ENCODE measurements at places on chromosomes 2 and 18.

- DNase-seq: no peak
Observed at GRCh38 chr2:112162956-112163355, 24.8 kb downstream of the FBLN7 start.

GRCh38 chr2:74653589-74653984 lies 460 bp upstream of the SEMA4F start:
- no peak for DNase-seq

- no peak for DNase-seq
Observed at GRCh38 chr2:134634054-134634753, 84.6 kb downstream of the TMEM163 start.

DNA sequence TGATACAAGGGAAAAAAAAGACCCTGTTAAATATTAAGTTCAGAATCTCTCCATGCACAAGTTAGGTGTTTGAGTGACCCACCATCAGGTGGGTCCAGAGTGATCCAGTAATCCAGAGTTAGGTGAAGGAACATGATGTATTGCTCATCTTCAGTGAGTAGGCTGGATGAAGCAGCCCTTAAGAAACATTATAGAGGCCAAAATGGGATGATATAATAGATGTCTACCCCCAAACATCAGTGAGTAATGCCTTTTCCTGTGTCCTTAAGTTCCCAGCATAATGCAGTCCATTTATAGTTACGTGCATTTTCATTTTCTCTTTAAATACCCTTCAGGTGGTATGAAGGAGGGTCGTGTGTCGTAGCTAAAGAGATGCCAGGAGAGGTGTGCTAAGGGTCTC lies 89.6 kb downstream of the MAP4K4 start:
- DNase-seq: no peak

GRCh38 chr2:61529944-61530735 lies 8.0 kb downstream of the XPO1 start:
- DNase-seq: no peak

GRCh38 chr18:46211816-46212215 lies 107.6 kb downstream of the HAUS1 start:
- DNase-seq: no peak

DNA sequence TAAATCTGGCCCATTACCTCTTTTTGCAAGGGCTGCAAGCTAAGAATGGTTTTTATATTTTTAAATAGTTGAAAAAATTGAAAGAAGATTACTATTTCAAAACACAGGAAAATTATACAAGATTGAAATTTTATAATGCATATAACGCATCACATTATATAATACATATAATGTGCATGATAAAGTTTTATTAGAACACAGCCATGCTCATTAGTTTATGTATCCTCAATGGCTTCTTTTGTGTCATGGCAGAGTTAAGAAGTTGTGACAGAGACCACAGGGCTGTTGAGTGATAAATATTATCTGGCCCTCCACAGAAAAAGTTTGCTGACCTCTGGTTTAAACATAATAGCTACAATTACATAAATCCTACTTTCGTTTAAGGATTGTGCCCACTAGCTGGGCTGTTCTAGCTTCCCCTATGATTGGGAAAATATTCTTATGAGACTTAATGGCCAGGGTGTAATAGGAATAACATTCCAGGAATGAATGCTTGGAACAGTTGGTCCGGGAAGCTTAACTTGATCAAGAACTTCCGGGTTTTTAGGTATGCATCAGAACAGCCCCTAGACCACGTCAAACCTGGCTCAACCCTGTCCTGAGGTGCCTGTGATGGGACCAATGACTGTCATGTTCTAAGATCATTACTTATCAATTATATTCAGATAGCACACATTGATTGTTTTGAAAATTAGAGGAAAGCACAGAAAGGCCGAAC lies 98.7 kb upstream of the LPIN2 start:
- DNase-seq: no peak

- DNase-seq: no peak
Observed at GRCh38 chr18:55119016-55119415, 159.8 kb upstream of the CCDC68 start.

DNA sequence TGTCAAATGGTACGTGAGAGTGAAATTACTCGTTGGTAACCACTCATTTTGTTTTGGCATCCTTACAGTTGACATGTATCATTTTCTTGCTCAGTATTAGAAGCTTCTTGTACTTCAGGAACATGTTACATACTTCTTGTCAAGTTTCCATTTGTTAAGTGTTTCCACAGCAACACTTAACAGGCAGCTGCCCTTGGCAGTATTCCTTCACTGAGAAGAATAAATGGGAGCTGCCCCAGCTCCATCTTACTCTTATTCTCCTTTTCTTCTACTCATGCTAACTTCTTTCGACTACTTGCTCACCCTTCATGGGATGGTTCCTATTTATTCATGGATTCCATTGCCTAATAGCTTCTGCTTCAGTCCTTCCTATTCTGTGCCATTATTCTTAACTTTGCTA lies 60.1 kb upstream of the TUBA3E start:
- DNase-seq: no peak

GRCh38 chr2:164368896-164369295 lies 252.4 kb downstream of the GRB14 start:
- no peak for DNase-seq

DNA sequence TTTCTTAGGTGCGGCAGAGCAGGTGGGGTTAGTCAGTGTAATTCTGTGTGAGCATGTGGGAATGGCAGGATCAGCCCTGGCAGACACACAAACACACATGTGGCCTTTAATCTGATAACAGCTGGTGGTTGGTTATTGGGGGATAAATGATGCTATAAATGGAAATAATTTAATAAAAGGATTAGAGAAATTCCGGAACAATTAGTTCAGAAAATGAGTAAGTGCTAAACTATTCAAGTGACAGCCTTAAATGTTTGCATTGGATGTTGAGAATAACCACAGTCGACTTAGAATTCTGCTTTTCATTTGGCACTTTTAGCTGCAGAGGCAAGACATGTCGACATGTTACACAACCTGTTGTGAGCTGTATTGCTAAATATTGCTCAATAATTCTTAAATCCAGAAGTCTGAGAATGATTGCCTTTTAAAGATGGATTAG lies 7.2 kb downstream of the SMYD1 start:
- DNase-seq: no peak

GRCh38 chr2:85459771-85460170 lies 41.3 kb downstream of the SH2D6 start:
- no peak for DNase-seq

DNA sequence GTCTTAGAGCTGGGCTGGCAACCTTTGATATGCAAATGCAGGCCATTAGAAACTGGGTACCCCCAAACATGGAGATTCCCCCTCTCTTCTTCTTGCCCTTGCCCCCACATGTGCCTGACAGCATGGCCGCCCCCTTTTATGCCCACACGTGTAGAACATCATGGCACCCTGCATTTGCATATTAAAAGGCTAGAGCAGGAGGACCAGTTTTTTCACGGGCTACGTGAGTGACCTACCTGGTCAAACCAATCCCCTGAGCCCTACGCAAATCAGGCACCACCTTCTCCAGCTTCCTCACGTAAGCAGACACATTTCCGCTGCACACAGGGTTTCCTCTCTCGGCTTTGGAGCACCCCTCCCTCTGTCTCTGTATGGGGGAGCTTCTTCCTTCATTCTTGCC lies 110.9 kb upstream of the COPS8 start:
- no peak for DNase-seq

- no peak for DNase-seq
Observed at GRCh38 chr2:164090533-164090932, 354.7 kb upstream of the FIGN start.

DNA sequence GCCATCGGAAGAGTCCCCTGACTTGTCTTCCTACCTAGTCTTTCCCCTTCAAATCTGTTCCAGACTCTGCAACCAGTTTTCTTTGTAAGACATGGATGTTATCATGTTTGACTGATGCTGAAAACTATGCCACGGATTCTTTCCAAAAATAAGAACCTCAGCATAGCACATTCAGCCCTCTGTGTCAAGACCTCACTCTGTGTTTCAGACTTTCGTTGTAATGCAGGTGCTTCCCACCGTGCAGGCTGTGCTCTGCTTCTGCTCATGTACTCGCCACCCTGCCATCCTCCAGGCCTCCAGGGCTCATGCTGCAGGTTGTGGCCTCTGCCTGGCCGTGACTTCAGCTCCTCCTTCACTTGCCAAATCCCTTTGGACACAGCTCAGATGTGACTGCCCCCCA lies 347.0 kb upstream of the RAB12 start:
- DNase-seq: no peak

GRCh38 chr18:23900994-23901393 lies 113.6 kb upstream of the TTC39C start:
- no peak for DNase-seq

- DNase-seq: no peak
Observed at GRCh38 chr2:217166241-217166850, 306.5 kb upstream of the TNP1 start.

DNA sequence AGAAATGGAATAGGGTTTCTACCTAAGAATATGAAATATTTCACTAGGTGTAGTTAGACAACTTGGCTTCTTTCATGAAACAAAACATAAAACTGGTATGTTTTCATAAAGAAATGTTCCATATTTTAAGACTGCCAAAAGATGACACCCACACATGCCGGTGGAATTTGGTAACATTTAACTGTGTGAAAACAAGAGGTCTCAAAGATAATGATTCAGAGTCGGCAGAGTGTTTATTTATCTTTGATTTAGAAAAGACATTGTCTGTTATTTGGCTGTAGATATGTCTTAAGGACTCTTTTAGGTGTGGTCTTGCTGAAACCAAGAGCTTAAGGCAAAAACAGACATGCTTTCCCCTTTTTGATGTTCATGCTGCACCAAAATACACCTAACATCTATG lies 63.5 kb upstream of the FN1 start:
- DNase-seq: no peak

DNA sequence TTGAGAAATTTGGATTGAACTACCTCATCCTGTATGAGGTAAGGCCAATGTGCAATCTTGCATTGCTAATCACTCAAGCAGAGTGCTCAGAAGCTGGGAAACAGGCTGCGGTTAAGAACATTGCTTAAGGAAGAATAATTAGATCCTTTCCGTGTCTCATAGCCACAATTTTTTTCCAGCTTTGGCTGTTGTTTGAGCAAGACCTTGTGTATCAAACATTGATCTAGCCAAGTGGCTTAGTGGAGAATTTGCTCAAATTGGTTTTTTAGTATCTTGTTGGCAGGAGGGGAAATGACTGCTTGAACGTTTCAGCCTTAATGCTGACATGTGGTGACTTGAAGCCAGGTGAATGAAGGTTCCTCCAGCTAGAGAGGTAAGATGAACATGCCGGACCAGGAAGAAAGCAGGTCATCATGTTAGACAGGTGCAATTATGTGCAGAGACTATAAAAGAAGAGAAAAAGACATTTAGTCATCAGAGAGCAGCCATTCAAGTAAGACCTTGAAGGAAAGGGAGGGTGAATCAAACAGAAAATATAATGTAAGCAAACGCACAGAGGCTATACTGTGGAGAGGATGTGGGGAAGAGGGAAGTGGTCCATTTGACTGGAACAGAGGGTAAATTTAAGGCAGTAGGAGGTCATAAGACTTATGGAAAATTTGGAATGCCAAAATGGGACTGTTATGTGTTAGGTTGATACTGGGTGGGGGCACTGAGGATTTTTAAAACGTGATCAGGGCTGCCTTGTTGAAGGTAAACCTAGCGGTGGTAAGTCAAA lies 98.9 kb upstream of the CYP1B1 start:
- DNase-seq: peak; percentile 86

- DNase-seq: no peak
Observed at GRCh38 chr2:138699421-138699820, 80.8 kb downstream of the NXPH2 start.

DNA sequence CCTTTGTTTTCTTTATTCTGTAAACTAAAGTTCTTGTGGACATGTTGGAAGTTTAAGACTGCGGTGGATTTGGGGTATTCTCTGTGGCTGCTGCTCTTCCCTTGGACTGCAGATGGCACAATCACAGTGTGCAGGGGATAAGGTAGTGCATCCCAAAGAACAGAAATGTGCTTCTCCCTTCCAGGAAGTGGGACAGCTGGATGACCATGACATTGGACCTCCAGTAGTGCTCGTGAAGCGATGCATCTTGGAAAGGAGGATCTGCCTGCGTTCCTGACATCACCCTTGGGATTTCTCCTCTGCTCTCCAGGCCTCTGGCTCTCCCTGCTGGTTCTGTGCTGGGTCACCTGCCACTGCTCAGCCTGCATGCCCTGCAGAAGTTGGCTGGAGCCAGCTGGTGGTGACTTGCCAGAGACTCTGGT lies 109.9 kb downstream of the SLC4A3 start:
- no peak for DNase-seq

- DNase-seq: no peak
Observed at GRCh38 chr2:37098416-37099118, 14.2 kb downstream of the GPATCH11 start.

- no peak for DNase-seq
Observed at GRCh38 chr18:47077111-47077510, 41.7 kb upstream of the ELOA2 start.

DNA sequence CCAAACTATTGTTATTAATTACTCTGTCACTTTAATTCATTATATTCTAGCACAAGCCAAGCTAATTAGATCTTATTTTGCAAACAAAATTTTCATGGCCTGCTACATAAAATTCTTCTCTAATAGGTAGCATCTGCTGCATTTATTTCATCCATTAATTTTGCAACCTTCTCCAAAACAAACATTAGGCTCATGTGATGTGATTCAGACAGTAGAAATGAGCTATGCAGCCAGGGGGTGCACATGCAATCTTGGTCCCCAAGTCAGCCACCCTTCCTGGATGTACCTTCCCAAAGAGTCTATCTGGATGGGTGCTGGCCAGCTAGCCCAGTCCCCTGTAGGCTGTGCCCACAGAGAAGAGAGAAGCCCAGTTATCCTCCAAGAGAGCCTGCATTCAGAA lies 242.1 kb upstream of the OSR1 start:
- DNase-seq: no peak

- DNase-seq: no peak
Observed at GRCh38 chr2:102051692-102052277, 60.0 kb downstream of the IL1R2 start.

All from GF-D8 (cell line).